ENCODE measurements at places on chromosomes 11 and 22.
A peak's percentile ranks its signal among the peaks of the same experiment; 100 is the strongest.

DNA sequence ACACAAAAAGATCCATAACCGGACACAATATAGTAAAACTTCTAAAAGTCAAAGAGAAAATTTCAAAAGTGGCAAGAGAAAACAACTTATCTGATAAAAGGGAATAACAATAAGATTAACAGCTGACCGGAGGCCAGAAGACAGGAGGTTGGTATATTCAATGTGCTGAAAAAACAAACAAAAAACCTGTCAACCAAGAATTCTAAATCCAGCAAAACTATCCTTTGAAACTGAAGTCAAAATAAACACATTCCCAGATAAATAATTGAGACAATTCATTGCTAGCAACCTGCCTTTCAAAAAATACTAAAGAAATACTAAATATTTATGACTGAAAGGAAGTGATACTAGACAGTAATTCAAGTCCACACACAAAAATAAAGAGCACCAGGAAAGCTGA is 101.3 kb downstream of the RELT start:
- no peak for DNase-seq

DNA sequence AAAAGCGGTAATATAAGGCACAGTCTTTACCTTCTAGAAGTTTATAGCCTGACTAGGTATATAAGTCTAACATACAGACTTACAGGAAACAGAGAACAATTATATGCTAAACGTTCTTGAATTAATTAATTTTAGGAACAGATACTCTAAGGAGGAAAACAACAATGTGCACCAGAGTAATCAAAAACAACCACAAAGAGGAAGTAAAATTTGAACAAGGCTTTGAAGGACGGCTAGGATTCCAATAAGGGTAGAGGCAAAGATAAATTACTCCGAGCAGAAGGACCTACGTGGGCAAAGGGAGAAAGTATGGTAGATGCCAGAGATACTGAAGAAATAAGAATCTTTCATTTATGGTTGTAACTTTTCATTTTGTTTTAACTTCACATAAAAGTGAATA is 54.4 kb downstream of the ENTHD1 start:
- no peak for DNase-seq

DNA sequence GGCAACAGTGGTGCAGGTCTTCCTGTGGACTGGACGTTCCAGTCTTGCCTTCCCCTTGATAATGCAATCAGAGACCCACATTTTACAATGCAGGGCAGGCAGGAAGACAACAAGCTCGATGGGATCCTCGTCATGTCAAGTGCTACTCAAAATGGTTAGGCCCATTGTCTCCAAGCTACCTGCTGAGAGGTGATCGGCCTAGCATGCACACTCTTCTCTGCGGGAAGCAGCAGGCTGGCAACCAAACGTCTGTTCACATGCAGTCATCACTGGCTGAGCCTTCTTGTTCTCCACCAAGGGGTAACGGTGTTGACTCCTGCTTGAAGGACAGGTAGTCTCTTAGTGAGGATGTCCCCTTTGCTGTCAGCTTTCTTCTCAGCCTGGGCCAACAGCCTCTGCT is 25.5 kb upstream of the CD82 start:
- no peak for DNase-seq

- DNase-seq = no peak
Observed at GRCh38 chr11:134742224-134742612, 330.2 kb upstream of the B3GAT1 start.

GRCh38 chr11:76665921-76666351 is 4.6 kb downstream of the LRRC32 start:
- no peak for DNase-seq

GRCh38 chr11:90803831-90804230 is 581.0 kb upstream of the CHORDC1 start:
- no peak for DNase-seq

DNA sequence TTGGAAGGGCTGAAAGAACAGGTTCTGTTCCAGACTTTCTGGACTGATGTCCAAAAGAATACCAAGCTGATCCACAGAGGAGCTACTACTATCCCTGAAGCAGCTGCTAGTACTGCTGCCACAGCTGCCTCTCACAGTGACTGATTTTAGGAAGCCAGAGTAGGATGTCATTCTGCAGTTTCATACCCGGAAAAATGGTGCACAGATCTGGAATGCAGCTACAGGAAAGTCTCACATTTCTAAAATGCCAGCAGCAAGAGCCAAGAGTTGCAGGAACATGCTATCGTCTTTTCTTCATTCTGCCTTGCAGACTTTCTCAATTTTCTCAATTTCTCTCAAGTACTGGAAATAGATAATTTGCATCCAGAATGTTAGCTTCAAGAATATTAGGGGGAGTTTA is 19.4 kb upstream of the CCDC179 start:
- no peak for DNase-seq

DNA sequence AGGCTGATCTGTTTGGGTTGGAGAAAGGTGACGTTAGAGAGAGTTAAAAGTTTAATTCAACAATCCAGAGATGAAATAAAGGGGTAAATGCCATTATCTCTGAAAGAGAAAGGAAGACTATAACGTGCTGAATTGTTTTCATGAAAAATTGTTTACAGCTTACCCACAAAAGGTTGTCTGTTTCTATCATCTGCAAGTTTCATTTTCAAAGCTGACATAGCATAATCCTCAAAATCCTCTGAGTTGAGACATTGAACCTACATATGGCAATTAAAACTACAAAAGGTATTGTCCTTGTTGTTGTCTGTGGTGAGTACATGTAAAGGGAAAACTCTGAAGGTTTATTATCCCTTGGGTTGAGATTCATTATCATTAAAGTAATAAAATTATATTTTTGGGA is 569.9 kb downstream of the LUZP2 start:
- DNase-seq = no peak

DNA sequence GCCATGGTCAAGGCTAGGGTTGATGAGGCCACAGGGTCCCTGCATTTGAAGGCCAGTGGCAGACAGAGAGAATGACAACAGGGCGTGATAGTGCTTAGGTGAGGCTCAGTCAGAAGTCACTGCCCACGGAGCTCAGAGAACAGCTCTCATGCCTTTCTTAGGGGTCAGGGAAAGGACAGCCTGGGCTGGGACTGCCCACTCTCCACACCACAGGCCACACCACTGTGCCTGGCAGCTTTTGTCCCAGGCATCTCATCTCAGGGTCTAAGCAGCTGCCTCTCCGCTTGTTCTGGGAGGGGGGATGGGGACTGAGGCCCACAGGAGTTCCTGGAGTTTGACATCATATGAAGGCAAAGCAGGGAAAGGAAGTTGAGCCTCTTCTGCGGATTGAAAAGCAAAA is 150.2 kb upstream of the B3GAT1 start:
- no peak for DNase-seq

GRCh38 chr11:8223513-8223900 is 40.2 kb downstream of the LMO1 start:
- peak; percentile 97 for DNase-seq
